Activated T-cell treated with anti-CD3 and anti-CD28 coated beads, Interleukin-2, amount 50 U/mL, for 24 hours (primary cell): ENCODE measurements at places on chromosomes 2 and 18.

DNA sequence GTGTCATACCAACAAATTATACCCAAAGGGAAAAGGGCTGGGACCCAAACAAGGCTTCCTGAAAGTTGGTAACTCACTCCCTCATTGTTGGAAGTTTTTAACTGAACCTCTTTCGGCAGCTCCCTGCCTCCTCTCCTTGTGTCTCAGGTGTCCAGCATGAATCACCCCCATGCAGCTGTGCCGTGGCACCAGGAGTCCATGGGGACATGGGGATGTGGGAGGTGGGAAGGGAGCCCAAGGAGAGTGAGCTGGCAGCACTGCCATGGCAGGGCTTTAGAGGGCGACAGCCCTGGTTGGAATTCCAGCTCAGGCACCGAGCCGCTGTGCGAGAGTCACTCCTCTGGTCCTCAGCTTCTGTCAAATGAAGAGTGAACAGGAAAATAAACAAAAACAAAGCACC lies 12.5 kb upstream of the GYPC start:
- DNase-seq, result no peak

DNA sequence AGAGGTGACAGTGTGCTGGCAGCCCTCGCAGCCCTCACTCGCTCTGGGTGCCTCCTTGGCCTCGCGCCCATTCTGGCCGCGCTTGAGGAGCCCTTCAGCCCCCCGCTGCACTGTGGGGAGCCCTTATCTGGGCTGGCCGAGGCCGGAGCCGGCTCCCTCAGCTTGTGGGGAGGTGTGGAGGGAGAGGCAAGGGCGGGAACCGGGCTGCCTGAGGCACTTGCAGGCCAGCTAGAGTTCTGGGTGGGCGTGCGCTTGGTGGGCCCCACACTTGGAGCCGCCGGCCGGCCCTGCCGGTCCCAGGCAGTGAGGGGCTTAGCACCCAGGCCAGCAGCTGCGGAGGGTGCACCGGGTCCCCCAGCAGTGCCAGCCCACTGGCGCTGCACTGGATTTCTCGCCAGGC lies 1480.9 kb upstream of the SLC39A10 start:
- no peak for DNase-seq

GRCh38 chr2:240557101-240557751 lies 562 bp downstream of the ANKMY1 start:
- no peak for DNase-seq

DNA sequence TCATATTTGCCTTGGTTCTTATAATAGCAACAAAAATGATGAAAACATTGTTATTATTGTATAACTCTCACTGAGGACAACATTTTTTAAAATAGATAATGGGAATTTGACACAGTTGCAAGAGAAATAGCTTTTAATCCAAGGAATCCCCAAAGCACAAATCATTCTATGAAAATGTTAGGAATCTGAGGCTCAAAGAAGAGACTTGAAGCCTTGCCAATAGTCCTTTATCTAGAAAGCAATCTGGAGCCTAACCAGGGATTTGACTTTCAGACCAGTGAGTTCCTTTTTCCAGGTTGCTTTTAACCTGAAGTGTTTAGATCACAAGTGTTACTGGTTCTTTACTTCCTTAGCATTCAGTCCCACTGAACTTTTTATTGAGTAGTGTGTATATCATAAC lies 574.5 kb upstream of the ZEB2 start:
- no peak for DNase-seq

- no peak for DNase-seq
These were observed 1290.7 kb downstream of the SUCLG1 start for GRCh38 chr2:83168377-83168776.

GRCh38 chr2:42001711-42002201 lies 46.1 kb upstream of the PKDCC start:
- no peak for DNase-seq

DNA sequence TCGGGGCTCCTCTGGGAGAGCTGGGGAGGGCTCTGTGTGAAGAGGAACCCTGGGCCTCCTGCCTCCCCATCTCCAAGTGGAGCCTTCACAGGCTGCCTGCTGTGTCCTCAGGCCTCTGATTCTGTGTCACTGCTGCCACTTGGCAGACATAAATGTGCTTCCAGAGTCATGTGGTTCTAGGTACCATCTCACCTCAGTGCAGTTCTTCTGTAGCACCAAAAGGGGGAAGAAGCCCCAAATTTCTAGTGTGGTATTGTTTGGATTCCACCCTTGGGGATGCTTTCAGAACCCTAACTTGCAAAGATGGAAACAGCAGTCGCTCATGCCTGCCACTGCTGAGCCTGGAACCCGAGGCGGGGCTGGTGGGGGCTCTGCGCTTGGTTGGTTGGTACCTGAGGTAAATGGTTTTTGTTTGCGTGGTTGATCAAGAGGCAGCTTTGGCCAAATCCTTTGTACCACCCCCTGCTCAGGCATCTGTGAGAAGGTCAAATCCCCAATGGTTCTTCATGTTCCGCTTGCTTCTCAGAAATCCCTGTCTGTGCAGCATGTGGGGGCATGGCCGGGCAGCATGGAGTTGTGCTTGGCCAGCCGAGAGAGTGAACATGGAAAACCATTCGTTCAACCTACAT lies 27.5 kb downstream of the COA5 start:
- DNase-seq, result no peak

- DNase-seq, result no peak
These were observed 10.4 kb upstream of the KLHL30 start for GRCh38 chr2:238128061-238128440.

DNA sequence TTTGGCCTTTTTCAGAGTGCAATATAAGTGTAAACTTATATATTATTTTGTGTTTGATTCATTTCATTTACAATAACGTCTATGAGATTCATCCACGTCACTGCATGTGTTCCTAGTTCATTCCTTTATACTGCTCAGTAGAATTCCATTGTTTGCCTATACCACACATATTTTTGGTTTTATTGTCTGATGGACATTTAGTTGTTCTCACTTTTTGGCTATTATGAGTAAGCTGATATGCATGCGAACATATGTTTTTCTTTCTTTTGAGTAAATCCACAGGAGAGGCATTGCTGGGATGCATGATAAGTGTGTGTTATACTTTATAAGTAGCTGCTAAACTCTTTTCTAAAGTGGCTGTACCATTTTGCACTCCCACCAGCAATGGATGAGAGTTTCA lies 314.8 kb upstream of the HS6ST1 start:
- DNase-seq, result no peak

DNA sequence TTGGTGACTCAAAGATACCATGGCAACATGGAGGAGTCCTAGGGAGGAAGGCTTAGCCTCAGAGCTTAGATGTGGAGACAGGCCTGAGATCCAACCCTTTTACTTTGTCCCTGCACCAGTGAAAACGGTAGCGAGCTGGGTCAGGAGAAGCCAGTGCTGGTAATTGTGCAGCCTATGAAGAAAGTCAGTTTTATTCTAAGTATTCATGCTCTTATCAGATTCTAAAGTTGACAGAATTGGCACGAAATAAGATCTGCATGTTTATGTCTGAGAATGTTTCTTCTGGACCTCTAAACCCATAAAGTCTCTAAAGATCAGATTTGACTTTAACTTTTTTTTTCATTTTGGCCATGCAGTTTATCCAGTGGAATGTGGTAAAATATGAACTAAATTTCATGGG lies 93.8 kb downstream of the SCG2 start:
- no peak for DNase-seq

DNA sequence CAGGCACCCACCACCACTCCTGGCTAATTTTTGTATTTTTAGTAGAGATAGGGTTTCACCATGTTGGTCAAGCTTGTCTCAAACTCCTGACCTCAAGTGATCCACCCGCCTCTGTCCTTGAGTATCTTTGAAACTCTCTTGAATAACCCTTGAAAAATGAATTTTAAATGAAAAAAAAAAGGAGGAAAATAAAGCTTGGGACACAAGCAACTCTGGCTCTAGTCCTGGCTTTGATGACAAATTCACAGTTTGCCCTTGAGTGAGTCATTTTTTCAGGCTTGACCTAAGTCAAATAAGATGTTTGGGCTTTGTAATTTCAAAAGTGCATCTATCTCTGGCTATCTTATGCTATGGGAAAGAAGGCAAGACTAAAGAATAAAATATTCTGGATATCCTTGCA lies 79.0 kb upstream of the TRIB2 start:
- no peak for DNase-seq

DNA sequence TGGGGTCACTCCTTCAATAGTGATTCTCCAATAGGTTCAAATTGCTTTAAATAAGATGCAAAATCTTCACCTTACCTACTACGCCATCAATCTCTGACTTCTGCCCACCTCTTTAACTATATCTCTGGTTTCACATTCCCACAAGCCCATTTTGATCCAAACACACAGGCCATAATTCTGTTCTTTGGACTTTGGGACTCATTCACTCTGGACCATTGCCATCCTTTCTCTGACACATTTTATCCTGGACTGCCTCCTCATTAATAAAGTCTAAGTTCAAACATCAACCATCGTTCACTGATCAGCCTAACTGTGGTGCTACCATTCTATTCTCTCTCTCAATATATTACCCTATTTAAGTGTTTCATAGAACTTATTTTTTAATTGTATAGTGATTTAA lies 332.2 kb downstream of the GALNT13 start:
- no peak for DNase-seq

DNA sequence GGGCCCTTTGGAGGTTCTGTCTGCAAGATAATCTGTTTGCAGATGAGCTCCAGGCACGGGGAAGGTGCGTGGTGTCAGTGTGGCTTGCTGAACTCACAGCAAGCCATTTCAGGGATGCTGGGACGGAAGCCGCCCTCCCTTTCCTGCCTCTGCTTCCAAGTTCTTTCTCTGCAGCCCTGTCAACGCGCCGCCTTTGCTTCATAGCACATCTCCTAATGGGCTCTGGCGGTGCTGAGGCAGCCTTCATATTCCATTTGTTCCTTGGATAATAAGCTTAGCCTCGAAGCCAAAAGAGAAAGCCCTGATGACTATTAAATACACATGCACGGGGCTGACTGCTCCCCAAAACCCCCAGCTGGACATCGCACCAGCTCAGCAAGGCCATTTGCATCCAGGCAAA lies 81.7 kb upstream of the TAF1B start:
- no peak for DNase-seq

GRCh38 chr2:21277068-21278056 lies 153.6 kb downstream of the TDRD15 start:
- no peak for DNase-seq

DNA sequence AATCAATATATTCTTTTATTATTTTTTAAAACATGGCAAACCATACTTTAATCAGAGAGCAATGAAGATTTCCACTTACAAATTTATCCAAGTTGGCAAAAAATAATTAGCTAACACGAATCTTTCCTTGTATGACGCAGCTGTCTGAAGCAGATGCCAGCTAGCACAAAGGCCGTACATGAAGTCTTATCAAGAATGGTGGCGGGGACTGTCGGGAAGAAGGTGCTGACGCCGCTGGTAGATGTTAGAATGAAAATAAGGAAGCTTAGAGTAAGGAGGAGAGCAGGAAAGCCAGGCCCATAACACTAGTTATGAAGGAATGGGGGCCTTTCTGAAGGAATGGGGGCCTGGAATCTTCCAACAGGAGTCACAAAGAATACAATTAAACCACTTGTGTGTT lies 96.7 kb downstream of the ZNF516 start:
- no peak for DNase-seq

GRCh38 chr2:56231361-56231760 lies 47.6 kb downstream of the CCDC85A start:
- DNase-seq, result no peak

DNA sequence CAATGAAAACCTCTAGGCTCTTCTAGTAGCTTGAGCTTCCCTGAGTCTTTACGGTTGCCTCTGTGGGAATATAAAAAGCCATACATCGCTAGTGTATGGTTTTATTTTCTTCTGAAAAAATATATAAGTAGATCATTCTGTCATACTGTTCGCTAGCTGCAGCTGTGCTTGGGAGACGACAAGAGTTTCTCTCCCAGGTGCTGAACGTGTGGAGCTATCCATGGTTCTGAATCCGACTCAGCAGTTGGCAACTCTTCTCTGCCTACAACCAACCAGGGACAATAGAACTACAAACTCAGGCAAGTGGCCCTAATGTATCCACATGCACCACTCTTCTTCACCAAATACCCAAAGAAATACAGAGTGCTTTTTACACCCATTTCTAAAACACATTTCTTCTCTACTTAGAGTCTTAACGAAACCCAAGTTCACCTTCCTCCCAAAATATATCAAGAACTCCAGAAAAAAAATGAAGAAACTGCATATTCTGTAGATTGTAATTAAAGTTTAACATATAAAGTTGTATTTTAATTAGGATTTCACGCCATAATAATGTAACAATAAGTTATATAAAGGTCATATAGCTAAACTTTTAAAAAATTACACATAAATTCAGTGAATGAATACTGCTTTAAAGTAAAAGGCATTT lies 2.2 kb upstream of the KCNH7 start:
- no peak for DNase-seq

GRCh38 chr2:147182260-147182659 lies 662.6 kb upstream of the ACVR2A start:
- DNase-seq, result peak; percentile 57

DNA sequence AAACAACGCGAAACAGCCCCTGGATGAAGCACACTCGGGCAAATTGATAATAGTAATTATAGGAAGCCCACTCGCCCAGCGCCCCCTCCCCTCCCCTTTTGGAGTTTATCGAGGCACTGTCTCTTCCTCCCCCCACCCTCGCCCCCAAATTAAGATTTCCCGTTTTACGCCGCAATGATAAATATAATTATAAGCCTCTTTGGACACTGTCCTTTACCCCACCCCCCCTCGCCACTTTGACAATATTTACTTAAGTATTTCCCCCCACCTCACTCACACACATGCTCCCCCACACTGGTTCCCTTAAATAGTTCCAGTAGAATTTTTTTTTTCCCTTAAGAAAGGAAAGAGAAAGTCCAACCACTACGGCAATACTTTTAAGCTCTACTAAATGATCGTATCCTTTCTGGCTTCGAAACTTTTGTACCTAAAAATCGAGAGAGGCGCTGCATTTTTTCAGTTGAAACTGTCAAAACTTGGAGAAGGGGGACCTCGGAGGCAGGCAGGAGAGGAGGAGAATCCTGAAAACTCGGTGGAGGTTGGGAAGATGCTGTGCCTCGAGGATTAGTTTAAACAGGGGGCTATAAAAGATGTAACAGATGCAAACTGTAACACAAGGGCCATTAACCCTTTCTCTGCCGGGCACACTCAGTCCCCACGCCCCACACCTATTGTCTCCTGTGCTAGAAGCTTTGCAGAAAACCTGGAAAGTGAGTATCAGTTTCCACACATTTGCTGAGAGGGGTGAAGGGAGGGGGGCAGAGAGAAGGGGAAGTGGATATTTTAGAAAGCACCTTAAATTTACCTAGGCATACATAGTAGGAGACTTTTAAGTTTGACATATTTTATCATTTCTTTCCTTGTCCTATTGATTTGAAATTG lies 1.8 kb downstream of the ZEB2 start:
- DNase-seq, result no peak

GRCh38 chr18:68662754-68663153 lies 52.2 kb downstream of the TMX3 start:
- no peak for DNase-seq

GRCh38 chr2:200777275-200777674 lies 34.4 kb upstream of the BZW1 start:
- DNase-seq, result no peak

- DNase-seq, result peak; percentile 32
These were observed 62.3 kb upstream of the GREB1L start for GRCh38 chr18:21179590-21180220.
